ENCODE measurements at places on chromosomes 13 and 19.
A peak's percentile ranks its signal among the peaks of the same experiment; 100 is the strongest.

DNA sequence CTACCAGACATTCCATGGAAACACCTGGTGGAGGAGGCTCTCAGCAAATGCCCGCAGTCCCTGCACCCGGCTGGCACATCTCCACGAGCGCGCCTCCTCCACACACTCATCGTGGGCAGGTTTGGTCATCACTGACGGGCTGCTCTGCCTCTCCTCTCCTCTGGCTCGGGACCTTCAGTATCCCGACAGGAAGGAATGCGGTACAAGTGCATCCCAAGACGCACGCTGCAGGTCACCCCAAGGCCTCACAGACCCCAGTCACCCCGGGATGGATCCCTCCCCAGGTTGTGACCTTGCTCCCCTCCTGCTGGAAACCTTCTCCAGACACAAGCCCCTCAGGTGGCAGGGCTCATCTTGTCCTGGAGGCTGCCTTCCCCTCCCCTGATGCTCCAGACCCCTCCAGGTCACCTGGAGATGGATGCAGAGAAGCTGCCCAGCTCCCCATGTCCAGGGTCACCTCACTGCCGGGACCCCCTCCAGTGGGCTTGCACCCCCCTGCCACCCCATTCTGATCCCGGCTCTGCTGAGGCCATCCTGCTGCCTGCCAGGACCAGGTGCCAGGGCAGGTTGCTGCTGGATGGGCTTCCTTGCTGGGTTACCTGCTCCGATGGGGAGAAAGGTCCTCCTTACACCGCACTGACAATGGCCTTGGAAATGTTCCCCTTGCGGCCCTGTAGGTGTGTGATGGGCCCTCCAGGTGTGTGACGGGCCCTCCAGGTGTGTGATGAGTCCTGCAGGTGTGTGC is 29.9 kb downstream of the C13orf46 start:
- no peak for DNase-seq

GRCh38 chr19:33622809-33623511 is 1.2 kb downstream of the CHST8 start:
- no peak for DNase-seq

DNA sequence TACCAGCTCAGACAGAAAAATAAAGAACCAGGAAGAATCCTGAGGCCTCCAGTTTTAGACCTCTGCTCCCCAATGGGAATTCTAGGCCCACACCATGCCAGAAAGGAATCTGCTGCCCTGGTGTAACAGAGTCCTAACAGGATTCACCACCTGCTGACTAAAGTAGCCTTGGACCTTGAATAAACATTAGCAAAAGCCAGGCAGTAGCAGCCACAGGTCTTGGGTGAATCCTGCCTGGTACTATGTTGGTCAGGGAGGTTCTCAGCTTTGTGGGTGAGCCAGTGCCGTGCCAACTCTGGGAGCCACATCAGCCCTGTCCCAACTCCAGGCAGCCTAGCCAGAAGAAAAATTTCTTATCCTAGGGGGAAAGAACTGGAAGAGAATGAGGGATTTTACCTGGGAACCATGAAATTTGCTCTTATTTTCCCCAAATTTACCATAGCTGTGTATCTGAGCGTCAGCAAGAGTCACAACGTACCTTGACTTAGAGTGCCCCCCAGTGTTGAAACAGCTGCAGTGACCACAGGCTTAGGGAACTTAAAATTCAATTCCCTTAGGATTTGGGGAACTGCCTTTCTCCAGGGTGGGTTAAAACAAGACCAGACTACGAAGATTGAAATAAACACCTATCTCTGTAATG is 1895.6 kb upstream of the PRR20A start:
- DNase-seq: peak; percentile 24

DNA sequence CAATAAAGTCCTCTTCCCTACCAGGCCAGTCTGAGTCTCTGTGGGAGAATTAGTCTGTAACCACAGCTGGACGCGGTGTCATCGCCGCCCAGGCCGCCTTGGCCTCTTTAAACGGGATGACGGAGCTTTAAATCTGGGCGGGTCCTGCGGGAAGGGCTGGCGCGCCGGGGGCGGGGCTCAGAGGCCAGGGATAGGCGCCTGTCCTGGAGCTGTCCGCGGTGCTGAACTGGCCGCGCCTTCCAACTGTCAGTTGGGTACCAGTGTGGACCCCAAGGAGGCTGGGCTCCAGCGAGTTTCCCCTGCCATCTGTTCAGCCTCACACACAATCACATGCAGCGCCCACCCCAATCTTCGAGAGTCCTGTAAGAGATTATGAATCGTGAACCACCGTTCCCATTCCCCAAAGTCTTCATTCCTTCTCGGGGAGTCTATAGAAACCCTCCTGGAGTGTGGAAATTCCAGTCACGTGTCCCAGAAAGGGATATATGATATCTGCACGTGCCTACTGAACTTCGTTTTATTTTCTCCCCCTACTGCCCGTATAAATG is 11.5 kb downstream of the APLP1 start:
- DNase-seq: peak; percentile 27

DNA sequence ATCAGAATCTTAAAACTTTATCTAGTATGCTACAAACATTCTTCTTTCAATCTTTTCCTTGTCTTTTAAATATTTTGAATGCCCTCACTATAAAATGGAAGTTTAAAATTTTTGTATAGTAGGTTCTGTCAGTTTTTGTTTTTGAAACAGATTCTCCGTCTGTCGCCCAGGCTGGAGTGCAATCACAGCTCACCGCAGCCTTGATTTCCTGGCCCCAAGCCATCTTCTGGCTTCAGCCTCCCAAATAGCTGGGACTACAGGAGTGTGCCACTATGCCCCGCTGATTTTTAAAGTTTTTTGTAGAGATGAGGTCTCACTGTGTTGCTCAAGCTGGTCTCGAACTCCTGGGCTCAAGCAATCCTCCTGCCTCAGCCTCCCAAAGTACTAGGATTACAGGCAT is 20.7 kb downstream of the PHF11 start:
- no peak for DNase-seq

GRCh38 chr19:19259741-19260140 is 13.4 kb downstream of the TM6SF2 start:
- DNase-seq: no peak

DNA sequence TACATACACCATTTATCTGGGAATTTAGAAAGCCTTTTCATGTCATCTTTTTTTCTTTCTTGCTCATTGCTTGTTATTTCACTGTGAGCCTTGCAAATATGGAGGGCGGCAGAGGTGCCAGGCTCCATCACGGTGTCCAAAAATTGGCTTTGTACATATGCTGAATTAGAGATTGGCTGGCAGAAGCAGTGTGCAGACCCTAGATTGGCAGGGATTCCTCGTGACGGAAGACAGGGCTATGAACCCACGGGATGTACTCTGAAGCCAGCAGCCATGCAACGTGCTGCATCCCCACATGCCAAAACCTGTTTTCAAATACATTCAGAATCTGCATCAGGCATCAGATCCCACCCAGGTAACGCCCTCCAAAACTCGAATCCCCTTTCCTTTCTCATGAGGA is 142.8 kb downstream of the ZIC5 start:
- DNase-seq: no peak

GRCh38 chr19:30319876-30320275 is 52.3 kb upstream of the ZNF536 start:
- no peak for DNase-seq

GRCh38 chr13:100178309-100178708 is 89.4 kb downstream of the PCCA start:
- no peak for DNase-seq

GRCh38 chr13:72295153-72295552 is 428.1 kb upstream of the DACH1 start:
- DNase-seq: no peak

- DNase-seq: no peak
These were observed 11.3 kb downstream of the ZNF571 start for GRCh38 chr19:37583340-37583739.

GRCh38 chr13:105033999-105034398 is 1501.5 kb downstream of the EFNB2 start:
- no peak for DNase-seq

- DNase-seq: no peak
These were observed 471.4 kb upstream of the SLC10A2 start for GRCh38 chr13:103537616-103538015.

GRCh38 chr19:14378890-14379289 is 2.4 kb upstream of the ADGRE5 start:
- no peak for DNase-seq

GRCh38 chr13:88071371-88071770 is 400.2 kb downstream of the SLITRK5 start:
- DNase-seq: no peak

GRCh38 chr19:12779162-12779993 is 4.0 kb upstream of the HOOK2 start:
- no peak for DNase-seq

GRCh38 chr13:76993021-76993420 is 1.1 kb downstream of the CLN5 start:
- DNase-seq: no peak

GRCh38 chr19:6343462-6343861 is 10.1 kb upstream of the ACER1 start:
- DNase-seq: no peak

DNA sequence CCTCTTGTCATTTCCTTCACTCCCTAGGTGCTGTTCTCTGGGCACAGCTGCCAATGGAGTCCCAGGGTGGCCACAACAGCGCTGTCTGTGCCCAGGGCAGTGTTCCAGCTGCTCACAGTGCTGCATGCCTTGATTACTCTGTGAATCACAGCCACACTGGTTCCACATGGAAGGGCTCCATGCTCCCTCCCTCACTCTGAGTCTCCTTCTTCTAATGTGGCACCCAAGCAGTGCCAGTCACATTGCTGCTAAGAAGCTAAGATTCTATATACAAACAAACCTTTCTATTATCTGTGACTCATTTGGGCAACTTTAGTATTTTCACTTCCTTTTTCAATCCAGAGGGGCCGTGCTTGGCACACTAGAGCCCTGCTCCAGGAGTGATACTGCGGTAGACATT is 248.7 kb downstream of the TDRD3 start:
- DNase-seq: no peak

DNA sequence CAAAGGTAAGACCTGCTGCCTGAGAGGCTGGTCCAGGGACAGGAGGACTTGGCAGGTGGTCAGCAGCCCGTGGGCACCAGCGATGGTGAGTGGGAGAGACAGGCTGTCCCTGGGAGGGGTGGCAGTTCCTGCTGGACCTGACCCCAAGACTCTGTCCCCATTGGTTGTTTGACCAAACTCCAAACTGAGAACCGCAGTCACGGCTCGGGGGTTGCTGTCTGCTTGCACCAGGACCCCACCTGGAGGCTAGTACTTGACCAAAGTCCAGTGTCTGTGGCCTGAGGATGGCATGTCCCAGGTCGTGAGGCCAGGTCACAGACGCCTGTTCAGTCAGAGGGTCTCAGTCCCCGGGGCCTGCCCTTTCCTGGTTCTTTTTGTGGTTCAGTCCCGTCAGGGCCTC is 9.9 kb upstream of the ZNF14 start:
- no peak for DNase-seq

DNA sequence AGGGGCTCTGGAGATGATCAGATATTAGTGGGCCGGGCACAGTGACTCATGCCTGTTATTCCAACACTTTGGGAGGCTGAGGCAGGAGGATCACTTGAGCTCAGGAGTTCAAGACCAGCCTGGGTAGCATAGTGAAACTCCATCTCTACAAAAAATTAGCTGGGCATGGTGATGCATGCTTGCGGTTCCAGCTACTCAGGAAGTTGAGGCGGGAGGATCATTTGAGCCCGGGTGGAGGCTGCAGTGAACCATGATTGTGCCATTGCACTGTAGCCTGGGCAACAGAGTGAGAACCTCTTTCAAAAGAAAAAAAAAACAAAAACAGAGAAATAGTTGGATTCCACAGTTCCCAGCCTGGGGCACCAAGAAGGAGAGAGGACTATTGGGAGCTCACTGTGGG is 17.9 kb upstream of the SHFL start:
- DNase-seq: no peak

DNA sequence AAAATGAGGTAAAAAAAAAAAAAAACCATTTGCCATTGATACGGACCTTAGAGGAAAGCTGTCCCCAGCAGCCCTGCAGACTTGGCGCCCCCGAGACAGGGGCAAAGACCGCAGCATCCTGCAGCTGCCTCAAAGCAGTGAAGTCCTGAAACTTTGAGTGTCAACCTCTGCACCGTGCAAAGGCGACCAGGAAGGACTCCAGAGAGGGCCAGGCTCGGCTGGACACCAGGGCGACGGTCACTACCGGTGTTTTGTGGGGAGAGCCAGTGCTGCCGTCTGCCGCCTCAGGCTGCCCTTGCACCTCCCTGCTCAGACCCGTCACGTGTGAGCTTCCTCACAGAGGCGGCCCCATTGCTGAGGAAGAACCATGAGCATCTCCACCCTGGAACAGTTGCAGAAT is 146.7 kb upstream of the SPACA7 start:
- DNase-seq: no peak

DNA sequence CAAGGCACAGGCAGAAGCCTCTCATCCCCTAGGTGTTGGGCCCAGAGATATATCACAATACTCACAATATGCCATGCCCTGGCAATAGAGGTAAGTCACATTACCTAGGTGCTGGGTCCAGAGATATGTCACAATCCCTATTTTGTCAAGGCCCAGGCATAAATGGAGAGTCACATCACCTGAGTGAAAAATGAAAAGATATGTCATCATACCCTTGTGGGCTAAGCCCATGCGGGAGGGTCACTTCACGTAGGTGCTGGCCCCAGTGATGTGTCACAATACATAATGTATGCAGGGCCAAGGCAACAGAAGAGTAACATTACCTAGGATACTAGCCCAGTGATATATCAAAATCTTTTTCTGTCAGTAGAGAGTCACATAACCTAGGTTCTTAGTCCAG is 127.0 kb downstream of the ZNF675 start:
- no peak for DNase-seq

DNA sequence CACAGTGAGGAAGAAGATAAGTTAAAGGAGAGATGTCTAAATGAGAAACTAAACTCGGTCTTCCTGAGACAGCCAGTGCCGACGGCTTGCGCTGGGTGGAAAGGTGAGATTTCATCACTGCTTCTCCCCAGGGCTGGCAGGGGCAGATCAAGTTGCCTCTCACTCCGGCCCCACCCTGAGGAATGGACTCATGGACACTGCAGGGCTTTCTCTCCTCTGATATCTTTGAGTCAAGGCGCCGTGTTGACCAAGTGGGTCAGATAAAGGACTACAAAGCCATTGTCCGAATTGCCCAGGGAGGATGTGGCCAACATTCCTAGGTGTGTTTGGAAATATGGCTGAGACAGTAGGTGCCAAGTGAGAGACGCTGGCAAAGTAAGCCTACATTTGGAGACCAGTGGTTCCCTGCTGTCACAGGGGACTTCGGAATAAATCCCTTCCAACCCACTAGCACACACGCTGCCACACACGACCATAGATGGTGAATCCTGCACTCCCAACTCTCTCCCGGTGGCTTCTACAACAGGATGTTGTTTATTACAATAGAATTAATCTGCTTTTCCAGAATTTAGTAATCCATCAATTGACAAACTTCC is 156.5 kb upstream of the TSC22D1 start:
- DNase-seq: no peak
